Cardiac muscle cell (in vitro differentiated cells and primary cell): ENCODE measurements at places on chromosomes 16 and 17. TPM values are rescaled to one million over a fixed set of nuclear protein-coding genes. Genes with fewer than 3 reads are reported as not detected.

Gene PRAC2
- not detected in 2 replicates for polyA plus RNA-seq

DNA sequence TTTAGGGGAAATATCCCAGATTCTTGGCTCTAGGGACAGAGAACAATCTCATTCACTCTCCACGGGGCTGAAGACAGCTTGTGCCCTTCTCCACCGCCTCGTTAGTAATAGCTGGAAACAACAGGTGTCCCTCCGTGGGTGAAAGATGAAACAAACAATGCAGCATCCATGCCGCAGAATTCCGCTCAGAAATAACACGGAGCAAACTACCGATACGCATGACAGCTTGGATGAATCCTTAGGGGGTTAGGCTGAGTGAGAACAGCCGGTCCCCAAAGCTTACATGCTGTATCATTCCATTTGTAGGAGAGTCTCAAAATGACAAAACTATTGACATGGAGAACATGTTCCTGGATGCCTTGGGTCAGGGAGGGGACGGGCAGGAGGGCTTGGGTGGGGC is 29.4 kb upstream of the CACNG1 start:
- DNase-seq: no peak

Gene MPV17L
- 1.0 and 1.8 TPM in 2 replicates for polyA plus RNA-seq

DNA sequence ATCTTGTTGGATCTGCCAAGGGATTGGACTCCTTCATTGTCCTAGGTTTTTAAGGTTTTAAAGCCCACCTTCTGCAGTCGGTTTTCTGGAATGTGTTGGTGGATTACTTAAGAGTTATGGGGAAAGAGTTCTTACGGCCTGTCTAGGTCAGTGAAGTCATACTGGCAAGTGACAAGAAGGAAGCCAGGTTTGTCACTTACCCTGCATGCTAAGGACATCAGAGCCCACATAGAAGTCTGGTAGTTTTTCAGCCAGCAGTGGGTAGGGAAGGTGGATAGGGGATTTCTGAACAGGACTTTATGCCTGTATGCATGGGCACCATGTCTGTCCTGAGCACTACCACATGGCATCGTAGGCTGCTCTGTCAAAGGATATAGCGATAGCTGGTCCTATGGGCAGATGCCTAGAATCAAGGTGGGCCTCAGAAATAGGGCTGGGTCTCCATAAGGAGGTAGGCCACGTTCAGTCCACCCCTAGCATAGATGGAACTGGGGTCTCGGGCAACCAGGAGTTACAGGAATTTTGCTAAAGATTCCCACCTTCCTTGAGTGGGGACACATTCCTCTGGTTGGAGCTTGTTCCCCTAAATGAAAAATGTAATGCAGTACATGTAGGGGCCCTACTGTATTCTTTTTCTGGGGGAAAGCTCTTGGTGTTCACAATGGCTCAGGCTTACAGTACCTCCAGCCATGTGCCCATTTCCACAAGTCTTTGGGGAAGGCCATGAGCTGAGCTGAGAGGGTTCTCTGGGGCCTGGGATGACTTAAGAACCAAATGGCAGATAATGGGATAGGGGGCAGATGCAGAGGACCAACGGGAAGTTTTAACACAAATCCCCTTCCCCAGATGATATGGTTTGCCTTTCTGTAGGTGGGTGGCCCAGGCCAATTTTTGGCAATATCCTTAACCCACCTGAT is 27.5 kb downstream of the TRPV2 start:
- DNase-seq: no peak

- DNase-seq: no peak
Observed at GRCh38 chr17:4497101-4497824, 1.4 kb upstream of the SPNS2 start.

- peak; percentile 93 for DNase-seq
Observed at GRCh38 chr17:7579001-7579833, at the start of gene CD68. Gene CD68, plus strand, starts transcription at chr17:7579638. Its CDS starts 40 bp downstream, at chr17:7579678.

Gene RASL10B
- polyA plus RNA-seq: 71.6 and 94.4 TPM in 2 replicates

GRCh38 chr17:69433093-69433492 is 18.6 kb downstream of the MAP2K6 start:
- DNase-seq: no peak

Gene NOD2
- 0.05 TPM in 1 of 2 replicates, not detected in the other for polyA plus RNA-seq

- peak; percentile 9 for DNase-seq
Observed at GRCh38 chr17:49358641-49359247, 3.3 kb downstream of the ZNF652 start.
